Articular chondrocyte of knee joint (primary cell): ENCODE measurements at places on chromosomes 5 and 9. TPM values are rescaled to one million over a fixed set of nuclear protein-coding genes. Genes with fewer than 3 reads are reported as not detected.

GPRIN1 gene
- 1.7 and 2.8 TPM in 2 replicates for total RNA-seq

SEMA5A gene
- 19.6 and 38.5 TPM in 2 replicates for total RNA-seq

AK6 gene
- total RNA-seq, result 34.0 and 40.3 TPM in 2 replicates

TMC1 gene
- total RNA-seq, result 0.39 and 0.76 TPM in 2 replicates

EGR1 gene
- 4.6 and 23.8 TPM in 2 replicates for total RNA-seq

KIAA0825 gene
- 10.1 and 13.9 TPM in 2 replicates for total RNA-seq

PPP2R2B gene
- 1.8 and 2.5 TPM in 2 replicates for total RNA-seq

CARTPT gene
- total RNA-seq, result not detected in 2 replicates

MEF2C gene
- total RNA-seq, result 13.5 and 13.9 TPM in 2 replicates

TEK gene
- total RNA-seq, result 0.78 and 1.4 TPM in 2 replicates

IL31RA gene
- 0.26 and 1.4 TPM in 2 replicates for total RNA-seq

MYMK gene
- not detected in 2 replicates for total RNA-seq

EPB41L4A gene
- 6.8 and 13.9 TPM in 2 replicates for total RNA-seq

CYLC2 gene
- total RNA-seq, result not detected in 2 replicates

ITK gene
- under 0.01 and 0.65 TPM in 2 replicates for total RNA-seq

FCN2 gene
- not detected in 2 replicates for total RNA-seq

PKD2L2 gene
- 0.13 TPM in 1 of 2 replicates, not detected in the other for total RNA-seq

ANXA2R gene
- 4.4 and 5.2 TPM in 2 replicates for total RNA-seq

APBA1 gene
- 8.9 and 14.1 TPM in 2 replicates for total RNA-seq

GCNT4 gene
- total RNA-seq, result 2.5 and 3.6 TPM in 2 replicates

SCAI gene
- 11.3 and 12.3 TPM in 2 replicates for total RNA-seq

IL17B gene
- total RNA-seq, result not detected in 2 replicates

SLC36A2 gene
- not detected in 2 replicates for total RNA-seq

PFDN1 gene
- 60.7 and 63.2 TPM in 2 replicates for total RNA-seq

TNFSF8 gene
- not detected in 2 replicates for total RNA-seq

SLC22A4 gene
- total RNA-seq, result 6.1 and 9.5 TPM in 2 replicates

PAPPA gene
- 16.3 and 52.5 TPM in 2 replicates for total RNA-seq

ISL1 gene
- total RNA-seq, result not detected in 2 replicates

HRCT1 gene
- total RNA-seq, result 4.7 and 5.9 TPM in 2 replicates

DMRTA1 gene
- total RNA-seq, result 0.78 and 2.6 TPM in 2 replicates

TRIP13 gene
- 13.2 TPM in 2 replicates for total RNA-seq

PSMD5 gene
- total RNA-seq, result 57.6 TPM in 2 replicates

PCDHGA3 gene
- 3.7 and 6.2 TPM in 2 replicates for total RNA-seq

LRRC19 gene
- total RNA-seq, result under 0.01 TPM in 1 of 2 replicates, not detected in the other

SLC34A3 gene
- not detected in 2 replicates for total RNA-seq

SHISAL2B gene
- total RNA-seq, result not detected in 2 replicates

IL7R gene
- 32.3 and 75.0 TPM in 2 replicates for total RNA-seq

SHC3 gene
- 0.26 and 1.4 TPM in 2 replicates for total RNA-seq

GADD45G gene
- total RNA-seq, result 0.43 and 0.52 TPM in 2 replicates

SNX24 gene
- 37.8 and 40.6 TPM in 2 replicates for total RNA-seq

RNF180 gene
- 5.9 and 6.2 TPM in 2 replicates for total RNA-seq

ZDHHC21 gene
- total RNA-seq, result 15.5 and 15.9 TPM in 2 replicates

PCDHAC1 gene
- total RNA-seq, result under 0.01 and 0.13 TPM in 2 replicates

ZNF474 gene
- total RNA-seq, result 0.22 and 0.26 TPM in 2 replicates

SQSTM1 gene
- total RNA-seq, result 628 and 739 TPM in 2 replicates

PLAC8L1 gene
- total RNA-seq, result not detected in 2 replicates

RETREG1 gene
- total RNA-seq, result 24.4 and 34.9 TPM in 2 replicates

POU5F2 gene
- total RNA-seq, result 4.3 and 4.9 TPM in 2 replicates

KCNMB1 gene
- under 0.01 TPM in 2 replicates for total RNA-seq

FGD3 gene
- not detected in 2 replicates for total RNA-seq

CDK7 gene
- total RNA-seq, result 46.9 and 52.6 TPM in 2 replicates

LCN15 gene
- not detected in 2 replicates for total RNA-seq

CCDC152 gene
- 0.78 and 1.1 TPM in 2 replicates for total RNA-seq

FBLL1 gene
- total RNA-seq, result 0.39 and 0.43 TPM in 2 replicates

KIF12 gene
- 0.11 TPM in 1 of 2 replicates, not detected in the other for total RNA-seq

CKMT2 gene
- 0.39 TPM in 1 of 2 replicates, not detected in the other for total RNA-seq
